NCI-H460 (cell line): ENCODE measurements at places on chromosomes 7 and 10. TPM values are rescaled to one million over a fixed set of nuclear protein-coding genes. Genes with fewer than 3 reads are reported as not detected.

DNA sequence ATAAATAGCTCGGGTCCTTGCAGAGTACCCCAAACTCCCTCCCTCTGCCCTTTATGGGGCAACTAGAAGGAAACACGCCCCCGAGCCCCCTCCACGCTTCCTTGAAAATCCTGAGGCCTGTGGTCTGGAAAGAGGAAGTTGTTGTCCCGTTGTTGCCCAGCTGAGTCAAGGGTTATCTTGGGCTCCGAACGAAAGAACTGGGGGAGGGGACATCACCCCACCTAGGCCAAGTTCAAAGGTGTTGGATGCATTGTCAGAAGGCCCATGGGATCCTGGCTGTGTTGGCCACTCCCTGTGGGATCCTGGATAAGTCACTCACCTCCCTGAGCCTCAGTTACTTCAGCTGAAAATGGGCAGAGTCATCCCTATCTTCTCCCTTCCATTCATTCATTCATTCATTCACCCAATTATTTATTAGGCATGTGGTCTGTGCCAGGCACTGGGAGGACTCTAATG is at the start of gene CCL24:
Gene CCL24, minus strand, starts transcription at position 26 of the 456 bp plus-strand sequence. CDS start 91 bp downstream, outside the sequence.
- DNase-seq = no peak

- no peak for DNase-seq
These were observed 545.0 kb downstream of the NRG3 start for GRCh38 chr10:82420001-82420400.

DNA sequence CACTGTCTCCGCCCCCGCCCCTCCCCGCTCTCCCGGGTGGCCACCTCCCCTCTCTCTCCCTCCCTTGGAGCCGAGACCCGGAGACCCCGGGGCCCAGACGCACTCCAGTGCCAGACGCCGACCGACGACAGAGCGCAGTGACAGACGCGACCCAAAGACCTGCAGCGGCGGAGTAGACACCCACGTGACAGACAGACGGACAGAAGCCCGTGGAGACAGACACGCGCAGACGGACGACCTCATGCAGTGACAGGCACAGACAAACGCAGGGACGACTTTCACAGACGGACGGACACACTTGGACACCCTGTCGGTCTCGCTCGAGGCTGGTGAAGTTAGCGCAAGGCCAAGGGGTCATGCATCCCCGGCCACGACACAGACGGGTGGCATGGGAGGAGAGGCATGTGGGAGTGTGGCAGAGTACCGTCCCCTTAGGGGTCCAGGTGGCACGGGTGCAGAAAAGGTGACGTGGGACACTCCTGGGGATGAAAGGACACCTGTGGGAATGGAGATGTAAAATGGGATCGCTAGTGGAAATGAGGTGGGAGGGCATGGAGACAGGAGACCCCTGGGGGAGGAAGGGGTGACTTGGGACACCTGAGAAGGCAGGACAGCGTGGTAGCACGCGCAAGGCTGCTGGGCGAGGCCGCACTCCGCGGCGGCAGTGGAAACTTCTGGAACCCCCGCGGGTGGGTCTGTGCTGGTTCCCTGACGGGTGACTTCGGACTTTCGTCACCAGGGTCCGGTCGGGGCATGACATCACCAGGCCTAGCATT is 456 bp upstream of the ACHE start:
- DNase-seq = no peak

RGR gene
- not detected in 2 replicates for total RNA-seq

DNA sequence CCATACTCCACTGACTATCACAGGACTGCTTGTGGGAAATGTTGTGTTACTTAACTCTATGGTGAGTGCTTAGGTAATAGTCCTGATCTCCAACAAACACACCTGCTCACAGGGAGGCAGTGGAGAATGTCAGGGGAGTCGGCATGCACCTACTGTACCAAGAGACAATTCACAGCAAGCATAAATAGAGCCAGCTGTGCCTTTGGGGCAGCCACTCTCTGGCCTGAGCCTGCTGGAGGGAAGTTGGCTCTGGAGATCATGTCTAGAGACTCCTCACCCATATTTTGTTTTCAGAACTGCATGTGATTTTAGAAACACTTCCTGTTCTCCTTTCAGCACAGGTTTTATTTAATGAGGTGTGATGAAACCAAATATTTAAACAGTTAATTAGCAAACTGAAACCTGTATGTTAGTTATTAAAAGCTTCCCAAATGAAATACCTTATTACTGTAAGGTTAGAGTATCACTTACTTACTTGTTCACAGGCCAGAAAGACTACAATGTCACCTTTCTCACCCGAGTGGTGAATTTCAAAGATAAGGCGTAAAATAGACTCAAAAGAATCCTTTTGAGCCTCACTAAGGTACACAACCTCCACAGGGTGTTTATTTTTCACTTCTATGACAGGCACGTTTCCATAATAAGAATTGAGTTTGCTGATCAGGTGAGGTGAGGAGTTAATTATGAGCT is 21.8 kb downstream of the DHX32 start:
- no peak for DNase-seq

LRMDA gene
- total RNA-seq = 0.95 and 0.99 TPM in 2 replicates

CEP55 gene
- 71.8 and 76.0 TPM in 2 replicates for total RNA-seq

DNA sequence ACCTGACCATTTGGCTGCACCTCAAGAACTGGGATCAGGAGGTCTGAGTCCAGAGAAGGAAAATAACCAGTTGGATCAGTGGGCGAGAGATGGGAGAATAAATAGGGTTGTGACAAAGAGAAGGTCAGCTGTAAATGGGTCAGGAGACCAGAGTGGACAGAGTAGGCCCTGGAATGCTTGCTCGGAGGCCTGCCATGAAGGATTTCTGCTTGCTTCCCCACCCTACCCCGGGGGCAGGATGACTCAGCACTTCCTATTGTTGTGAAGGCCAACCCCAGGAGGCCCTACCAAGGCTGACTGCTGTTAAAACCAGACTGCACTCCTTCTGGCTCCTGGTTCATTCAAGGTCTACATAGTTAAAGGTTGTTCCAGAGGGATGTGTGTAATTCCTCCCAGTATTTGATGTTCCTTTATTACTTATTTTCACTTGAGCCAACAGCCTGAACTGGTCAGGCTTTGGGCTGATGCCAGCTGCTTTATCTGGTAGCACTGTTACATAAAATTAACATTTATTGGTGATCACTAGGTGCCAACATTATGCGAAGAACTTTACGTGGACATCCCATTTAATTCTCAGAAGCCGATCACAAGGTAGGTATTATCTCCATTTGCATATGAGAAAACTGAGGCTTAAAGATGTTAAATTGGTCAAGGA is 27.3 kb upstream of the IFRD1 start:
- peak; percentile 89 for DNase-seq

GRCh38 chr10:131573256-131573655 is 261.7 kb upstream of the TCERG1L start:
- no peak for DNase-seq

GRCh38 chr10:31146491-31147209 is 115.0 kb upstream of the ZNF438 start:
- peak; percentile 5 for DNase-seq
